ENCODE measurements at places on chromosomes 11 and 22. TPM values are rescaled to one million over a fixed set of nuclear protein-coding genes. Genes with fewer than 3 reads are reported as not detected.

The MMP13 gene
- not detected for total RNA-seq

The API5 gene
- 43.5 TPM for total RNA-seq

The MEI1 gene
- not detected for total RNA-seq

The CAT gene
- 74.2 TPM for total RNA-seq

DNA sequence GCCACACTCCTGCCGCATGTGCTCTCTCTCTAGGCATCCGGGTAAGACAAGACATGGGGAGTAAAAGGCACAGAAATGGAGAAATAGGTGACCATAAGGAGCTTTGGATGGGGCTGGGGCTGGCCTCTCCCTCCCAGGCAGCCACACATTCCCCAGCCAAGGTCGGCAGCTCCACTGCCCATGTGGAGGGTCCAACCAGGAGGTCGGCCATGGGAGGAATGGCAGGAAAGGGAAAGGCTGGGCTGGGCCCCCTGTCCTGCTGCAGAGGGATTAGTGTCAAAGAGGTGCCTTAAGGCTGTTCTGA is 460 bp upstream of the MUC5AC start:
- no peak for DNase-seq

- no peak for DNase-seq
These were observed 17.9 kb downstream of the POLR3H start for GRCh38 chr22:41526226-41526829.

DNA sequence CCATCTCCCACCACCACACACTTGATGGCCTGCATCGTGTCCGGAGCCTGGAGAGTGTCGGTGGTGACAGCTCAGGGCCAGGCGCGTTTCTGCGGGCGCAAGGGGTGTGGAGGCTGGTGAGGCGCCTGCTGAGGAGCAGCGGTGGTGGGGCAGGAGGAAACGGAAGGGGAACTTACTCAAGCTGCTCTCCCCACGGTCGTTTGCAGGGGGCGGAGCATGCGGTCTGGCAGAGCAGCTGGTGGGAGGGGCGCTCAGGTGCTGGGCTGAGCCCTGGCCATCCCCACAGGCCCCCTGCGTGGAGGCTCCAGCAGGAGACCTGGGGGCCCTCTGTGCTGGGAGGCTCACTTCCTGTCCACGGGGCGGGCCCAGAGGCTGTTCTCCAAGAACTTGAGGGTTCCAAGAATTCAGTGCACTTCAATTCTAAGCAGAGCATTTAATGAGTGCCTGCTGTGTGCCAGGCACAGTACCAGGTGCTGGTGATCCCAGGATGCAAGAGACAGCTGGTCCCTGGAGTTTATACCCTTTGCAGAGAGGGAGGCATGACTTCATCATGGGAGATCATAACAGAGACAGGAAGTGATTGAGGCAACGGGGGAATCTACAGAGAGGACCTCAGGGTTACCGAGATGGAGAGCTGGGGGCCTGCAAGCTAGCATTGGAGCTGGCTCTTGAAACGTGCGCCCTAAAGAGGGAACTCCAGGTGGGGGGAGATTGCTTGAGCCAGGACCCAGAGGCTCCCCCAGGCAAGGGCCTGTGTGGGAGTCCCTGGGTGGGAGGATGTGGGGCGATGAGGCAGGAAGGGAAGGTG is at the start of gene RAC2:
RAC2 (minus strand) TSS at position 156 of the 808 bp plus-strand sequence; CDS start at position 35, 121 bp downstream.
- DNase-seq = peak; percentile 77

- no peak for DNase-seq
These were observed 63.6 kb downstream of the FDX1 start for GRCh38 chr11:110493346-110493745.

- DNase-seq = no peak
These were observed 65.1 kb downstream of the C11orf65 start for GRCh38 chr11:108402241-108402640.

DNA sequence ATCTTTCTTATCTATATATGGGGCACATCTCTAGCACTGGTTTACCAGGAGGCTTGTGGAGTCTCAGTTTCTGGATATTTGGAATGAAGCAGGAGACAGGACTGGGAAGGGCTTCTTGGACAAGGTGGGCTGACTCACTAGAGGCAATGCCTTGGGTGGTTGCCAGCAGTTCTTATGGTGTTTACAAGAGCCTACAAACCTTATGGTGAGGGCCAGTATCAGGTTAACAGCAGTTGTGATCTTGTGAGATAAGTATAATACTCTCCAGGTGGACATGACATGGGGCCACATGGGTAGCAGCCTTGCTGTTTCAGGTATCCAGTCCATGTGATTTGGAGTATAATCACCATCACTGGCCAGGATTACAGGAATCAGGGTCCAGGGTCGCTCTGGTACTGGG is 10.2 kb downstream of the FUT4 start:
- DNase-seq = no peak

GRCh38 chr22:20258584-20259326 is 9.4 kb downstream of the RTN4R start:
- DNase-seq = no peak

DNA sequence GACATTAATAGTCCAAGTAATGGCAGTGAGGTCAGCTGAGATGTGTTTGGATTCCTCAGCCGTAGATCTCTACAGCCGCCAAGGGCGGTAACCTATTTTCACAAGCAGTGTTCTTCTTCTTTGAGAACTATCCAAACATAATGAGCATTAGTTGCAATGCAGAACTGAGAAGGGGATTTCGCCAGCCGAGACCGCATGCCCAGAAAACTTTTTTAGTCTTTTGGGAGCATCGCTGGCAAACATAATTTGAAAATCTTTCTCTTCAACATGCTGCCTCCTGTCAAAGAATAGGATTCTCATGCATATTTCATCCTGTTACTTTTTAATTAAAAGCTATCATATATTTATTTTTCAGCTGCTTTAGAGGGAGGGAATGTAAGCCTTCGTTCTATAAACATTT is 81.4 kb upstream of the SEZ6L start:
- DNase-seq = no peak

DNA sequence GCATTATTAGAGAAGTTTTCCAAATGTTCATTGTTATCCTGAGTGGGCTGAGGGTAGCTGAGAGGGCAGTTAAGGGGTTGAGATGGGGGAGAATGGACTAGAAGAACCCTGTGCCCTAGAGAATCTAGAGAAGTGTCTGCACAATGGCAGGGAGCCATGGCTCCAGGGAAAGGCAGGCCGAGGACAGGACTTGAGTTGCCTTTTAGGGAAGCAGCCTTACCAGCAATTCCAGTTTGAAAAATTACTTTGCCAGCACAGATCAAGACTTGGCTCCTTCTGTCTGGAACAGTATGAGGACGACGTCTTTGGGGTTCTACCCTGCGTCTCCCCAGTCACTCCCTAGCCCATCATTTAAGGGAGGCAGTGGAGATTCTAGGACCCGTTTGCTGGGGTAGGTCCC is 25.7 kb upstream of the MICAL3 start:
- no peak for DNase-seq

DNA sequence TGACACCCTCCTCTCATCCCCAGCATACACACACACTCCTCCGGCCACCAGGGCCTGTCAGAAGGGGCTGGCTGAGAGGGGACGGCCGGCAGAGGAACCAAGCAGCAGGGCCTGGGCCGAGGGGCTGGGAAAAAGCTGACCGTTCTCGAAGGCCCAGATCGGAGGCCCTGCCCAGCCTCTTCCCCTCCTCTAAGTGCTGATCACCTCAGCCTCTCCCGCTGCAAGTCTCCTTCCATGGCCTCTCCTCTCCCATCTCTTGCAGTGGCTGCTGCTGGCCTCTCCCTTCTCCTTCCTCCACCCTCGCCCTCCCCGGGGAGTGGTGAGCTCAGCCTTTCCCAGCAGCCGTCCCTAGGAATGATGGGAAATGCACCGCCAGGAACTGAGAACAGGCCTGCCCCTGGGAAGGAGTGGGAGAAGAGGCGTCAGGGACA is 39.6 kb downstream of the ARRB1 start:
- DNase-seq = peak; percentile 91

DNA sequence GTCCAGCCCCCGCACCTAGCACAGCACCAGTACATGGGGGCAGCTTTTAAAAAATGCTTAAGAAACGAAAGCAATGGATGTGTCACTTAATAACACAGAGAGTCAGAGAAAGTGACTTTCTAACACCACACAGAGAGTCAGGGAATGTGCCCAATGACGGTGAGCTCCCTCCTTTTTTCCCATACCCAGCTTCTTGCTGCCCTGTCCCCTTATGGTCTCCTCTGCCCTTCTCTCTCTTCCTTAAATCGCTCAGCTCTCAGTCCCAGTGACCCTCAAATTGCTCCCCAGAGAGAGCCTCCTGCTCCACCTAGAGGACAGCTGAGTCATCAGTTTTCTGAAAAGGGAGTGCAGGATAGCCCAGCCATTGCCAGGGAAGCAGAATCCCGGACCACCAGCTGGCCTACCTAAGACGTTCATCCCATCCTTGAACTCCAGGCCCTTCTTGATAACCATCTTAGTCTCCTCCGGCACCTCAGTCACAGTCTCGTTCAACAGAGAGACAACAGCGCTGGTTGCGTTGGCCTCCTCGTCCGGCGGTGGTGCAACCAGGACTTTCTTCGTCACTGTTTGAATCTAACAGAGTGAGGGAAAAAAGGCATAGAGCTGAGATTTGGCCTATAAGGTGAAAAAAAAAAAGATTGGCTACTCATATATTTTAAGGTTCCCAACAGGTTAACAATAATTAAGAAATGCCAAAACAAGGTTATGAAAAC is 113.5 kb downstream of the SLC1A2 start:
- DNase-seq = no peak

GRCh38 chr11:94885133-94885532 is 88.2 kb downstream of the CWC15 start:
- no peak for DNase-seq
